ENCODE measurements at places on chromosomes 11 and 22.

DNA sequence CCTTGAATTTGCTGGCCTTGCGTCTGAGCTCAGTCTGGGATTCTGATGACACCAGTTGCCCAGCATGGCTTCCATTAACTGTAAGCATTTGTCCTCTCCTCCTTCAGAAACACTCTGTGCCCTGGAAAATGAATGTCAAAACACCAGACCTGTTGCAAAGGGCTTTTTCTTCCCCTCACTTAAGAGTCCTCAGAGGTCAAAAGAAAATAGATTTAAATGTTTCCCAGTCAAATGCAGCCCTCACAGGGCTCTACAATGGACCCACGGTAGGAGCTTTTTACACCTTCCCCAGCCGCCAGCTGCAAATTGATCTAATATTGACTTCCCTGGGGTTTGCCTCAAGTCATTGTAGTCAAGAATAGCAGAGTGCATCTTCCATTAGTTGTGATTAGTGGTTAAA is 332.2 kb downstream of the INSC start:
- DNase-seq = no peak

DNA sequence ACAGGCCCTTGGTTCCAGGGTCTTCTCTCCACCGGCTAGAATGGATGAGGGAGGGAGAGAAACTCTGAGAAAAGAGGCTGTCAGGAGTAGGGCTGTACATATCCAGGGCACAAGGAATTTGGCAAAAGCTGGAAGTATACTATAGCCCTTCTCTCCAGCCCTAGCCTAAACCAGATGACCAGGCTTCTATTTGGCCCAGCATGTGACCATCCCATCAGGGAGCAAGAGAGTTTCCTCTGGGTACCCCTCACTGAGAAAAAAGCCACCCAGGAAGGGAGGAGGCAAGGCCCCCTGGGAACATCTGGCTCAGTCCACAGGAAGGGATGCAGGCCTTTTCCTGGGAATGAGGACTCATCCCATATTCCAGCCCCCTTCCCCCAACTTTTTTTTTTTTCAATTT is 8.3 kb downstream of the CD44 start:
- DNase-seq = no peak

- DNase-seq = no peak
Observed at GRCh38 chr11:6574816-6575715, 28.4 kb downstream of the RRP8 start.

- no peak for DNase-seq
Observed at GRCh38 chr11:120894202-120894985, 129.5 kb upstream of the TBCEL start.

DNA sequence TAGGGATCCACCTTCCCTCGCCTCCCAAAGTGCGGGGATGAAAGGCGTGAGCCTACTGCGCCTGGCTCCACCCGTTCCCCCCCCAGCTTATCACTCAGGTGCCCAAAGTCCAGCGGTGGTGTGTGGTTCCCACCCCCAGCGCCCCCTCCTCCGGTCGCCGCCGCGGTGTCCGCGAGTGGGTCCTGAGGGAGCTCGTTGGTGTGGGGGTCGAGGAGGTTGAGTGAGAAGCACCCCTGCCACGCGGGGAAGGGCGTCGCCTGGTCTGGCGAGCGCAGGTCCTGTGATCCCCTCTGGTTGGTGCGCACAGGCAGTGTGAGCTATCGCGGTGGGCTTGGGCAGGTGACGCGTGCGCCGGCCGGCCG is 3900.6 kb upstream of the OR11H1 start:
- no peak for DNase-seq

All from AG20443 (cell line).